ENCODE measurements at places on chromosomes 16 and 17.

- DNase-seq, result no peak
Measured at GRCh38 chr16:11135464-11135973, 120.5 kb downstream of the SOCS1 start.

DNA sequence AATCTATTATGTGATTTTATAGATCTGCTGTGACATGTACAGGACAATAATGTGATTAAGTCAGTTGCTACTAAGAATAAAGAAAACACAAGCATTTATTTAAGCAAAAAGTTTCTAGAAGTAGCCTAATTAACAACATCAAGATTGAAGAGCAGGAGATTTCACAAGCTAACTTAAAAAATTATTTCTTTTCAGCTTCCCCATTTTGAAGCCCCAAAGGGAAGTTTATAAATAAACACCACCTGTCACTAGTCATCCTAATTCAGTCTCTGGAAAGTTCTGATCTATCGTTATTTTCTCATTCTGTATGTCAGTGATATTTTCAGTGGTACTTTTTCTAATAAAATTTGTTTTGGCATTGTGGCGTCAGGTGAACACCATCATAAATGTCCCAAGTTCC lies 8.3 kb downstream of the CAPNS2 start:
- DNase-seq, result no peak

DNA sequence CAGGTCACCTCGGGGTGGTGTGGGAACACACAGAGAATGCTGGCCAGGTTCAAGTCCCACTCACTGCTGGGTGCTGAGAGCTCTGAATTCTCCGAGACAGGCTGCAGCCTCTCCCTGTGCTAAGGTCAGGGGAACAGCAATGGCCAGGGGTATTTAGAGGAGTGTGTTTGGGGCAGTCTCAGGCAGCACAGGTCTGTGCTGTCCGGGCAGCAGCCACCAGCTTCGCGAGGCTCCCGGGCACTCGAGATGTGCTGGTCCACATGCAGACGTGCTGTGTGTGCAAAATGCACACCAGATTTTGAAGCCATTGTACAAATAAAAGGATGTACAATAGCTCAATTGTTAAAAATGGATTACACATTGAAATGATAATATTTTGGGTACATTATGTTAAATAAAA lies 7.1 kb downstream of the NHERF1 start:
- DNase-seq, result no peak

GRCh38 chr17:28372945-28373274 lies 1.4 kb downstream of the SARM1 start:
- DNase-seq, result no peak

GRCh38 chr16:4049031-4049430 lies 67.2 kb downstream of the ADCY9 start:
- no peak for DNase-seq

DNA sequence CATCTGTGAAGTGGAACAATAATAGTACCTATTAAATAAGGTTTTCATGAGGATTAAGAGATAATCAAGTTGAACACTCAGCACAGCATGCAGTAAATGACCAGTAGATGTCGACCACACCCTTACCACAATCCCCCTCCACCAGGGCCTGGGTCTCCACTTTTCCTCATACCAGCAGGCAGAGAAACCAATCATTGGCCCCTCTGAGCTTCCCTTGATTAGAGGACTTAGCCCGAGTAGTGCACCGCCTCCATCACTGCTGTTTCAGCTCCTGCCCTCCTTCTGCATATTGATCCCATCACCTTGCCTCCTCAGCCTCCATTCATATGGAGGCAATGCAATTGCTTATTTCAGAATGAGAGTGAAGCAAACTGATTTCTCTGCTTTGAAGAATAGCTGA lies 96.5 kb upstream of the CDH11 start:
- DNase-seq, result no peak

- DNase-seq, result no peak
Measured at GRCh38 chr17:6374761-6375312, 60.1 kb downstream of the AIPL1 start.

DNA sequence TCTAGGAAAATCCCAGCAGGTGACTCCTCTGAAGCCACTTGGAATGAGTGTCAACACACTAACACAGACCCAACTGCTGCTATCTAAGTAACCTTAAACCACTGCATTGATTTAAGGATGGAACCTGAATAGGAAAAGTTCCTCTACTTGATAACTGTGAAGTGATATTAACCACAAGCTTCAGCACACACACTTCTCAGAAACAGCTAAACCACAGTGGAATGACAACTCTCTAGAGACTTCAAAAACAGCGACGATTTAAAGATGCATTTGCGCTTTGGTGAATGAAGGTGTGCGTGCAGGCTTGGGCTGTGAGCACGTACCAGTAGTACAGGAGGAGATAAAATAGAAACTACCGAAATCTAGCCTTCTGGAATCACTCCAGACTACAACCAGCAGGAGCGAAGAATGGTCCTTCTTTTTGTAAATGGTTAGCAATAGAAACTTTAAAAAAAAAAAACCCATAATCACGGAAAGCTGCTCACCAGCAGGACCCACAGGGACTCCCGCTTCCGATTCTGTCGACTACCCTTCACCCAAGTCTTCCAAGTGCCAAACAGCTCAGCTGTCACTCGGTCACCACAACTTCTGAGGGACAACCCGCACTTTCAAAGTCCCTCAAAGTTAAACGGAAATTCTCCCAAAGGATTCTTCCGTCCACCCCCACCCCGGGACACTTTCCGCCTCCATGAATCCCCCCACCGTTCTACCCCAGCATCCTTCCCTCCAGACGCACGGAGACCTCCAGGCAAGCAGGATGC lies 137.7 kb upstream of the CORO6 start:
- DNase-seq, result peak; percentile 49

GRCh38 chr17:72351884-72352346 lies 231.1 kb downstream of the SOX9 start:
- DNase-seq, result no peak

DNA sequence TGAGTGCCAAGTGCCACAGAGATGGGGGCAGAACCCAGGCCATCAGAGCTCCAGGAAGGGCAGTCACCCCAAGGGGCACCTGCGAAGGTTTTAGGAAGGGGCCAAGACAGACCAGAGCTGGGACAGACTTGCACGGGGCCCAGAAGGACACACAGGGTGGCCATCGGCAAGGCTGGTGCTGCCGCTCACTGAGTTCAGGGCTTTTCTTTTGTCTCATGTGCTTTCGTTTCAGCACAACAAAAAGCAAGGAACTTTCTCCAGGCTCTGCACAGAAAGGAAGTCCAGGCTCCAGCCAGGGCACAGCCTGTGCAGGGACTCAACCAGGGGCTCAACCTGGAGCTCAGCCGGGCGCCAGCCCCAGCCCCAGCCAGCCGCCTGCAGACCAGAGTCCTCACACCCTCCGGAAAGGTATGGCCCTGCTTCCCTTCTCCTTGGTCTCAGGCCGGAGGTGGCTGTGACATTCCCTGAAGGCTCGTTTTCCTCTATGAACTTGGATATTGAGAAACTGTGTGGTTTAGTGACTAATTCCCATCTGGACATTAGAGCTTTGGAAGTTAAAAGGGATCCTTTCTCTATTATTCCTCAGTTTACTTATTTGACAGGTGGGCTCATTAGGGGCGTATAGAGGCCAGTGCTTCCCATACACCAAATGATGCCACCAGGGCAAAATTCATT lies 37.9 kb downstream of the ELAC2 start:
- no peak for DNase-seq

- DNase-seq, result no peak
Measured at GRCh38 chr17:40150276-40150675, 9.9 kb downstream of the CASC3 start.

- DNase-seq, result no peak
Measured at GRCh38 chr17:77020973-77021372, 119.8 kb upstream of the SEC14L1 start.

DNA sequence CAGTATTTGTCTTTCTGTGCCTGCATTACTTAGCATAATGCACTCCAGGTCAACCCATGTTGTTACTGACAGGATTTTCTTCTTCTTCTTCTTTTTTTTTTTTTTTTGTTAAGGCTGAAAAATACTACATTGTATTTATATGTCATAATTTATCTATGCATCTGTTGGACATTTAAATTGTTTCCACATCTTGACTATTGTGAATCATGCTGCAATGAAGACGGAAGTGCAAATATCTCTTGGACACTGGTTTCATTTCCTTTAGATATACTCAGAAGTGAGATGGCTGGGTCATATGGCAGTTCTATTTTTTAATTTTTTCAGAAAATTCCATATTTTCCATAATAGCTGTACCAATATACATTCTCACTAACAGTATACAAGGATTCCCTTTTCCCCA lies 272.7 kb upstream of the PMFBP1 start:
- no peak for DNase-seq

GRCh38 chr16:73610605-73611156 lies 562.8 kb upstream of the ZFHX3 start:
- no peak for DNase-seq

GRCh38 chr17:42438600-42439567 lies 15.8 kb upstream of the CAVIN1 start:
- peak; percentile 35 for DNase-seq

GRCh38 chr17:64982139-64982915 lies 63.0 kb upstream of the LRRC37A3 start:
- no peak for DNase-seq

DNA sequence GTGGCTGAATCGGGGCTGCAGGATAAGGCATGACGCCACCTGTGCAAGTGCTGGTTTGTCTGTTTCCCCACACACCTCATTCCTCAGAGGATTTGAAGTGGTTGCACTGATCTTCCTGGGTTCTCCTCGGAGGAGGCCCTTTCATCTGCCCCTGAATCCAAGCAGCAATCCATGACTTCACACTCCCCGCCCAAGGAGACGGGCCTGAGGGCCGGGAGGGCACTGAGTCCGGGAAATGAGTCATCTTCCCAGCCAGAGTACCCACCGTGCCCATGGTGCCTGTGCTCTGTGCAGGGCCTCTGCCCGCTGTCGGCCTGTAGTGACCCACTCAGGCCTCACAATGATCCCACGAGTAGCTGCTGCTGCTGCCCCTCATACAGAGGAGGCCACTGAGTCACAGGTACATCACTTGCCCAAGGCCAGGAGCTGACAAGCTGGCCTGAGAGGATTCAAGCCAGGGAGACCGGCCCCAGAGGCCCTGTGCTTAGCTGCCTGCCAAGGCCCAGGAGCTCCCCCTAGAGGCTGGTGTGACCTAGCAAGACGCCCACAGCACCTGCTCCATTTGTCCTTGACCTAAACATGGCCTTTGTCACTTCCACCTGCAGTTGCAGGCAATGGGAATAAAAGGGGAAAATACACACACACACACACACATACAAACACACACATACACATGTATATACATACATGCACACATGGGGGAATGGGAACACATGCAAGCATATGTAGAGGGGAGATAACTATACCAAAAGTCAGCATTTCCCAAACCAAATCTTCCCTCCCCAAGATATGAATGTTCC lies 240.0 kb downstream of the C16orf95 start:
- peak; percentile 12 for DNase-seq

DNA sequence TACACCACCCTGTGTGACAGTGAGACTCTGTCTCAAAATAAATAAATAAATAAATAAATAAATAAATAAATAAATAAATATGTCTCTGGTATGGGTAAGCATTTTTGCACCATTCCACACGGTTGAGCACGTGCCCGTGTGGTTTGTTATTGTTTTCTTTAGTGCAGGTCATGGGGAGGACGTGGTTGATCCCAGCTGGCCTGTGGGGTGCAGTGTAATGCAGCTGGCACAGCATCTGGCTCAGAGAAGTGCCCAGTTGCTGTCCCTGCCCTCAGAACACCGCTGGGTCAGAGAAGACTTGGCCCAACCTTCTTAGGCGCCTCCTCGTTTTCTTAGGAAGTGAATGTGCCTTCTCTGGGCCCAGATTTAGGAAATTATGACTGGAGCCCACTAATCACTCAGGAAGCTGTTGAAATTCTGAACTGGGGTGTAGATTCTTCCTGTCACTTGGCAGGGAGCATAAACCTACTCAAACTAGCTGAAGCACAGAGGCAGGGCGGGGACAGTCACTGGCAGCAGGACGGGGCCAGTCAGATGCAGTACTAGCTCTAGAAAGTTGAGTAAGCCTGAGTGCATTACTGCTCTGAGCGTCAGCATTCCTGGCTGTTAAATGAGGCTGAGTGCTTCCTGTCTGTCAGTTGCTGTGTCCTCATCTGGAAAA lies 85.9 kb downstream of the SNX29 start:
- no peak for DNase-seq
